ENCODE measurements at places on chromosomes 1 and 21.

DNA sequence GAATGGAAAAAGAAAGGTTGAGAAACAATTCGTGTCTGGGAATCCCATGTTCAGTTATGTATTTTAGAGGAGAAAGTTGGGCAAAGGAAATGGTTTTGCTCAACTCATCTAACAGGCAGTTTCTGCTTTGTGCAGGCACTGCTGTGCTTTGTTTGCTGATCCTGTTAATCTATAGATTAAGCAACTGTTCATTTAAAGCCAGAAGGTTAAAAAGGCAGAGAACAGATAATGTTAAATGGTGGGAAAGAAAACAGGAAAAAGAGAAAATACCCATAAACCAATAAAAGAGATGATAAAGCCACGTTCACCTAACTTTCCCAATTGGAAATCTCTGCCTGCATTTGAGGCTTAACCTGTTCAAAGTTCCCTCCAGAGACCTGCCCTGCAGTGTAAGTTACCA is 70.0 kb downstream of the APP start:
- DNase-seq, result no peak

GRCh38 chr1:202117898-202118371 is 4.8 kb upstream of the GPR37L1 start:
- no peak for DNase-seq

GRCh38 chr1:62744611-62745577 is 39.0 kb upstream of the ATG4C start:
- no peak for DNase-seq

DNA sequence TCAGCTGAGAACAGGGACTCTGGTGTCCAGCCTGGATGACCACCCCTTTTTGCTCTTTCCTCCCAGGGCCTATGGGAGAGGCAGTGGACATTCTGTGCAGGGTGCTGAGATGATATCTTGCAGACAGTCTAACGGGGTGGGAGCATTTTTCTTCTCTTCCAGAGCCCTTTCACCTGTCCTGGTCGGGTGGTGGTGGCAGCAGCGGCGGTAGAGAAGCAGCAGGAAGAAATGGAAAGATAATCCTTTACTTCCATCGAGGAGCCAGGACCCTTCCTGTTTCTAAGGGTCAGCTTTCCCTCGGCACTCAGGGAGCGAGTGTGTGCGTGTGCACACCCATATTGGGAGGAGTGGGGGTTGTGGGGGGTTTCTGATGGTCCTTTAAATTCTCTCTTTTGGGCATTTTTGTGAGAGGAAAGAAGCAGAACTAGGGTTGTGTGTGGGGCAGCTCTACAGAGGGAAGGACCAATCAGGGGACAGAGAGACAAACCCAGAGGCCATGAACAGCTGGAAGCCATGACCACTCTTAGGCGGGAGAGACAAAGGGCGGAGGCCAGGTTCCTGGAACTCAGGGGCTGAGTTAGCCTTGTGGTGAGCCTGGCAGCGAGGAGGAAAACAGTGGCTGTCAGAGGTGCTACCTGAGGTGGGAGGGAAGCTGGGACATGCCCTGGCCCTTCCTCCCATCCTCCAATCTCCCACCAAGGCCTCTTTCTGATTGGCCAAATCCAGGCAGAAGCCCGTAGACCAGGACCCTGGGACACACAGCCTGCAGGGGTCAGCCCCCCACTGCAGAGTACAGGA is 31.2 kb upstream of the CSF3R start:
- no peak for DNase-seq

DNA sequence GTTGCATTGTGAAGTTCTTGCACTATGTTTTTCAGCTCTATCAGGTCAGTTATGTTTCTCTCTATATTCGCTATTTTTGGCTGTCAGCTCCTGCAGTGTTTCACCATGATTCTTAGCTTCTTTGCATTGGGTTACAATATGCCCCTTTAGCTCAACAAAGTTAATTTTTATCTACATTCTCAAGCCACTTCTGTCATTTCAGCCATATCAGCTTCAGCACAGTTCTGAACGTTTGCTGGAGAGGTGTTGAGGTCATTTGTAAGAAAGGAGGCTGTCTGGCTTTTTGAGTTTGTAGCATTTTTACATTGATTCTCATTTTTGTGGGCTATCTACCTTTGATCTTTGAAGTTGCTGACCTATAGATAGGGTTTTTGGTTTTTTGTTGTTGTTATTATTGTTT is 573.2 kb upstream of the RGS18 start:
- DNase-seq, result no peak

- no peak for DNase-seq
Measured at GRCh38 chr1:203127666-203128430, at the start of gene ADORA1. ADORA1 (plus strand) TSS chr1:203127726; CDS start chr1:203128842, 1,116 bp downstream.

- no peak for DNase-seq
Measured at GRCh38 chr1:1853593-1854257, 37.2 kb downstream of the GNB1 start.

- DNase-seq, result no peak
Measured at GRCh38 chr1:15475752-15476314, at the start of gene CELA2B. CELA2B (plus strand) TSS chr1:15476104; CDS start chr1:15476126, 22 bp downstream.

DNA sequence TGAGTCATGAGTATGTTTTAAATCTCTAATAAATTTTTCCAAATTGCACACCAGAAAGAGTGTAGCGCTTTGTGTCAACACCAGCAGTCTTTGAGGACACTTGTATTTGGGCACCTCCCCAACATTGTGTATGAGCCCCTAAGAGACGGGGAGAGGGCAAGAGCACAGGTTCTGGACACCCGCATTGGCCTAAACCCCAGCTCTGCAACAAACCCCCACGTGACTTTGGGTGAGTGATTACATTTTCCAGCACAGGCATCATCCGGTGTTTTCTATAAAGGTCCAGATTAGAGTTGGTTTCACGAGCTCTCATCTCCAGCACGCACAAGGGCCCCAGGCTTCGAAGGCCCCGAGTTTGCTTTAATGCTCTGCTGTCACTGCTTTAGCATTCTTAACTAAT is 66.3 kb upstream of the SLC45A1 start:
- no peak for DNase-seq

DNA sequence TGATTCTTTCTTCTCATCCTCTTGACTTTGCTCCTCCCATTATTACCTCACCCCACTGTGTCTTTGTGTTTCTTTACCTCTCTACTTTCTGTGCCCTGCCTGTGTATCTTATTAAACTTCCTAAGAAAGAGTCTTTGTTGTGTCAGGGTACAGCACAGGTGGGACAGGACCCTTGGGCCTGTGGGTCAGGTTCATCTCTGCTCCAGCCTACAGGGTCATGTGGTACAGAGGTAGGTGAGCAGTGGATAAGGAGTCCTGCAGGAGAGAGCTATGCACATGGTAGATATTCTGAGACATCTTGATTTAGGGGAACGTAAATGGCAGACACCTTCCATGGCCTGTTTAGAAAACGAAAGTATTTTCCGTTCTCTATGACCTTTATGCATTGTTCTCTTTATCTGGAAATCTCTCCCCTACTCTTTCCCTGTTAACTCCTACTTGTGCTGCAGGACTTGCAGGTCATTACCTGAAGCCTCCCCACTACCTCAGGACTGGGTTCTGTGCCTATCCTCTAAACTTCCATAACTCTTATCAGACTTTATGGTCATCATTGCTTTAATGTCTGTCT is 9.9 kb downstream of the GIPC2 start:
- DNase-seq, result no peak

- no peak for DNase-seq
Measured at GRCh38 chr21:44267655-44268142, 6.0 kb upstream of the DNMT3L start.

DNA sequence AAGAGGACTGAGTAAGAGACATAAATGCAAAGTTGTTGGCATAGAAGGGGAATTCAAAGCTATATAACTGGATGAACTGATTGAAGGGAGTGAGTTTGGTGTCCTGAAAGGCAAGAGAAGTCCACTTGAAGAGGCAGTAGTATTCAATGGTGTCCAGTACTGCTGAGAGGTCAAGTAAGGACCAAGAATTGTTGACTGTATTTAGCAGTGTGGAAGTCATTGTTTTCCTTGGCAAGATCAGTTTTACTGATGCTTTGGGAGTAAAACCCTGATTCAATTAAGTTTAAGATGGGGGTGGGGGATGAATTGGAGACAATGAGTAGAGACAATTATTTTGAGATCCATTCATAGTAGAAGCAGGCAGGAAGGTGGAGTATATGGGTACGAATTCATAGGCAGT is 5.8 kb upstream of the LRRC8D start:
- no peak for DNase-seq

- DNase-seq, result no peak
Measured at GRCh38 chr1:186142159-186142558, 232.9 kb downstream of the TPR start.

Measured in GM20000 (cell line).